ENCODE measurements at places on chromosomes 4 and X. TPM values are rescaled to one million over a fixed set of nuclear protein-coding genes. Genes with fewer than 3 reads are reported as not detected.

DNA sequence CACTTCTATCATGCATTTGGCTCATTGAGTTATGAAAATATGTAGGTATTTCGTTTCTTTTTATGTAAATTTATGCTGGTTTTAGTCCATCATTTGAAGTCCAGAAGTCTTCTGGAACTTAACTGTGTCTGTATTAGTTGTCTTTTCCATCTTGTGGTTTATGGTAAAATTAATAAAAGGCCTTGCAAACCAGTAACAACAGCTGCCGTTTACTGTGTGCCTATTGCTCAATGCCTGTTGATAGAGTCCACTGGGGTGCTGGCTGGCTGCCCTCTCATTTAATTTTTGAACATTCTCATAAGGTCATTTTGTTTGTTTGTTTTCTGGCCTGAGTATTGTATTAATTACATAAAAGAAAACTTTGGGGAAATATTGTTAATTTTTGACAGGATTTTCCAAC lies 98.0 kb downstream of the NAA11 start:
- DNase-seq, result no peak

DNA sequence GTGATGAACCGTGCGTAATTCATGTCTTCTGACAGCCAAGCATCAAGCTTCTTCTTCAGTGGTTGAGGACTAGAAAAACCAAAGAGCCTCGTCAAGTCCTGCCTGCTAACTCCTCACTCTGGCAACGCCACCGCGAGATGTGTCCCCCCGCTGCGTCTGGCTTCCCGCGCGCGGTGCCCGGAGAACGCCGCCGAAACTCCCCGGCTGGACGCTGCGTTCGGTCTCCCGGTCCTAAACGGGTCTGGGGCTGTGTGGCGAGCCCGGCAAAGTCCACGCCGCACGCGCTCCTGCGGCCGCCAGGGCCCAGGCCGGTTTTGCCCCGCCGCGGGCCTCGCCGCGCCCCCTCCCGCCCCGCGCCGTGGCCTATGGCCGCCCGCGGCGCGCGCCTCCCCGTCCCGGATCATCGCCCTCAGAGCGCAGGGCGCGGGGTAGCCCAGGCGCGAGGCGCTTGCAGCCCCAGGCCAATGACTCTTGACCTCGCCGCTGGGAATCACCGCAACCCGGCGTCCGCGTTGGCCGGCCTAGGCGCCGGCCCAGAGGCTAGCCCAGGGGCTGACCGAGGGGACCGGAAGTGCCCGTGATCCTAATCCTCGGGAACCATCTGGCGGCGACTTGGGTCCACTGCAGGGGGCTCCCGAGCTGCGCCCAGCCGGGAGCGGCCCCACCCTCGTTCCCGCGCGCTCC lies at the start of gene AADAT:
Gene AADAT, minus strand, starts transcription at position 289 of the 684 bp plus-strand sequence. Its CDS starts 266 bp downstream, at position 23.
- DNase-seq, result no peak

GRCh38 chrX:7055386-7056137 lies 92.0 kb upstream of the STS start:
- DNase-seq, result no peak

Gene SYNPO2
- 0.77 TPM for polyA plus RNA-seq

Gene SUPT20HL1
- not detected for polyA plus RNA-seq

GRCh38 chrX:28180096-28180495 lies 198.8 kb upstream of the DCAF8L1 start:
- DNase-seq, result no peak

DNA sequence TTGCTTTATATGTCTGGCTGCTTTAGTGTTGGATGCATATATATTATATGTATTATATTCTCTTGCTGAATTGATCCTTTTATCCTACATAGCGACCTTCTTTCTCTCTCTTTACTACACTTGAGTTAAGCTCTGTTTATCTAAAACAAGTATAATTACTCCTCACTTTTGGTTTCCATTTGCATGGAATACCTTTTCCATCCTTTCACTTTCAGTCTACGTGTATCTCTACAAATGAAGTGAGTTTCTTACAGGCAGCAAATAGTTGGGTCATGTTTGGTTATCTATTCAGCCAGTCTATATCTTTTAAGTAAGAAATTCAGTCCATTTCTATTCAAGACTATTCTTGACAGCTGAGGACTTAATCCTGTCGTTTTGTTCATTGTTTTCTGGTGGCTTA lies 167.5 kb upstream of the USP38 start:
- DNase-seq, result no peak

- DNase-seq, result no peak
Observed at GRCh38 chr4:107330916-107331315, 294.8 kb upstream of the DKK2 start.

GRCh38 chrX:131609480-131609879 lies 65.6 kb downstream of the OR13H1 start:
- no peak for DNase-seq

Gene SERTM2
- not detected for polyA plus RNA-seq

DNA sequence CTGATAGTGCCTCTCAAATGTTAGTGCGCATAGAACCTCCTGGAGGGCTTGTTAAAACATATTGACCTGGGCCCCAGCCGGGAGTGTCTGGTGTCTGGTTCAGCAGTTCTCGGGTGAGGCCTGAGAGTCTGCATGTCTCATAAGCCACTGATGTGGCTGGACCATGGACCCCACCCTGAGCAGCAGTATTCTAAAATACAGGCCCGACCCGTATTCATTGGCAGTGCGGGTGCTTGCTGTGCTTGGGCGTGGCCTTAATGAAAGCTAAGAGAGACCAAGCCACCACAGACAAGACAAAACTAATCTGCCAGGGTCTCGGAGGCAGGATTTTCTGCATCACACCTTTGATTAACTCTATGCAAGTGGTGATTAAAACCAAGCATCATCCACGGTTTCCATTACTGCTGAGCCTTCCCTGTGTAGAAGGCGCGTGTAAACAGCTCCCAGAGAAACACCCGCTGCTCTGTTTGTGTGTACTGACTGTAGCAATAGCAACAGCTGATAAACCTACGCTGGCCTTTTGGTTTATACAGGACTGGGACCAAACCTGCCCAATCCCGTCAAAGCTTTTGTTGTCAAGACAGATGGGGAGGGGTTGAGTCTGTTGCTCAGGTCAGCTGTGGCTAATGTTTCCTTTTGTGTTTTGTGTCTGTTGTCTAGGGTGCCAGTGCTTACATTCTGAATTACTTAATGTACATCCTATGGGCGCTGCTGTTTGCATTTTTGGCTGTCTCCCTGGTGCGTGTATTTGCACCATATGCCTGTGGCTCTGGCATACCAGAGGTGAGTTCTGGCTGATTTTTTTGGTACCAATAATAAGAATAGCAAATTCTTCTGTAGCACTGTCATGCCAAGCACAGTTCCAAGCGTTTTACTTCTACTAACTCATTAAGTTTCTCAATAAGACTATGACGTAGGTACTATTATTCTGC lies 40.8 kb downstream of the CLCN4 start:
- DNase-seq, result no peak

DNA sequence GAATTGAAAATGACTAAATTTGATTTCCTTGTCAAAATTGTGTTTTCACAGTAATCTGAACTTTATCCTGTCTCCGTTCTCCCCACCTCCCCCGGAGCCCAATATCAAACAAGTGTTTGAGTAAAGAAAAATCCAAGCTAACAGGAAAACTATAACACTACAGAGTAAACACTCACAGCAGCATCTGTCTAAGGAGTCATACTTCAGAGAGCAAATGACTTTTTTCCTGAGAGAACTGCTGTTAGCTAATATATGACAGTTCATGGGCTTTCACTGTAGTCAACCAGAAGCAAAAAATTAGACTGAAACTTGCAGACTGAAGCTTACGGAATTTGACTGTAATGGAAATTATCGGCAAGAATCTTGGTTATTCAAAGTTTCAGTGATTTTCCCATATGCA lies 321.7 kb downstream of the ANKRD50 start:
- DNase-seq, result no peak

Gene CXCL11
- polyA plus RNA-seq, result 1.4 TPM

- no peak for DNase-seq
Observed at GRCh38 chrX:154317391-154317995, 21.9 kb downstream of the TKTL1 start.

DNA sequence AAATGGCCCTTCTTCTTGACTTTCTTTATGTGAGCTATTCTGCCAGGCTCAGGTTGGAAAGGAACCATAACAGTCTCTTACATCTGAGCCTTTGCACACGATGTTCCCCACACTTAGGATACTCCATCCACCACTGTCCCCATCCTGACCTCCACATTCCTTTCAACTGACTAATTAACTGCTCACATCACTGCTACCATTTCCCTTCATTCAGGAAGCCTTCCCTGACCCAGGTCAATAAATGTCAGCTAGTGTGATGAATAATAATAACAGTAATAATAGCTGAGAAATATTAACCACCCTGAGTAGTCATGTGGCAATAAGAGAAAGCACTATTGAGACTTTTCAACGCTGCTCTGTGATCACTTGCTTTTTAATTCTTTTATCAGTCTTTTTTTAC lies 291.7 kb downstream of the KCNIP4 start:
- DNase-seq, result no peak

DNA sequence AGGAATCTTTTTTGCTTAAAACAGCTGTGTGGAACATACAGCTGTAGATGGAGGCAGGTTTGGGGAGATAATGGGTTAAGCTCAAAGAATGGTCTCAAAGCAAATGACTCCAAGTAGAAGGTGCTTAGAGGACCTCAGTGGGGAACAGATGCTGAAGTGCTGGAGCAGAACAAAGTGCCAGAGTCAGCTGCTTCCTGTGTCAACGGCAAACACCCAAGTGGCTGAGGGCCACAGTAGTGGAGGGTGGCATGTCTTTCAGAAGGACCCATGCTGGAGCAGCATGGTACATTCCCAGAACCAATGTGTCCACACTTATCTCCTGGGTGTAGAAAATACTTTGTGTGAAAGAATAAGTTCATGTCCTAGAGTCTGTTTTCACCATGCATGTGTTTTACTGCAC lies 197.5 kb downstream of the CCNG2 start:
- DNase-seq, result no peak

GRCh38 chrX:81874807-81875206 lies 672.9 kb downstream of the SH3BGRL start:
- no peak for DNase-seq

Gene USP27X
- polyA plus RNA-seq, result 3.1 TPM

- DNase-seq, result no peak
Observed at GRCh38 chr4:92514627-92515026, 210.9 kb downstream of the GRID2 start.

DNA sequence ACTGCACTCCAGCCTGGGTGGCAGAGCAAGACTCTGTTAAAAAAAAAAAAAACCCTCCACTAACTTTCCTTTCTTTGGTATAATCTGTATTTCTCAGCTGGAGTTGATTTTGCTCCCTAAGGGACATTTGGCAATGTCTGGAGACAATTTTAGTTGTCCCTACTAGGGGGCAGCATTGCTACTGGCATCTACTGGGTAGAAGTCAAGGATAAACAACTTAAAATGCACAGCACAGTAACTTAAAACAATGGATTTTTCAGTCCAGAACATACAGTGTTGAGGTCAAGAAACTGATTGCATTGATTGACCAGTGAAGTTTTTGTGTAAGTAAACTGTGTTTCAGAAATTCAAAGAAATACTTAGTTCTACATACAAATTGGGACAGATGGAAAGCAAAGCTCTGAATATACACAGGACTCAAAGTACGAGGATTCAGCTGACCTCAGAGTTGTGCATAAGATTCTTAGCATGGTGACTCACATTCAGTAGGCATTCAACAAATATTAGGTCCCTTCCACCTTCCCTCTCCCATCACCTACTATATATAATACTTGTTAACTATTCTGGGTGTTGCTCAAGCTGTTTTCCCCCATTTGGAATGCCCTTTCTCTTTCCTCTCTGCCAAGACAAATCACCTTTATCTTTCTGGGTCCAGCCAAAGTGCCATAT lies 8.8 kb downstream of the DDX53 start:
- DNase-seq, result no peak

DNA sequence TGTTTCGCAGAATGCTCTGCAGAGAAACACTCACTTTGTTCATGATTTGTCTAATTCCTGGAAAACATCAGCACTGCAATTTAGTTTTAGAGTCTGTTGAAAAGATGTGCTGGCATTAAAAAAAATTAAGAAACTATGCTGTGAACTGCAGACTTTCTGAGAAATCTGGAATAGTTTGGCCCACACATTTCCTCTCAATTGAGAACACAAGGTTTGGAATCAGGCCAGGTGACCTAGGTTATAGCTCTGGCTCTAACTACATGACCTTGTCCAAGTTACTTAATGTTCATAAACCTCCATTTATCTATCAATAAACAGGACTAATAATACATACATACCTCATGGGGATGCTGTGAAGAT lies 61.4 kb upstream of the ENPEP start:
- no peak for DNase-seq

Gene RAI2
- not detected for polyA plus RNA-seq

GRCh38 chr4:103757631-103758030 lies 37.8 kb upstream of the TACR3 start:
- DNase-seq, result no peak

Gene XPNPEP2
- not detected for polyA plus RNA-seq

Gene FANCB
- 3.9 TPM for polyA plus RNA-seq

GRCh38 chrX:1909419-1910206 lies 294.8 kb downstream of the ASMT start:
- no peak for DNase-seq

Gene MSANTD1
- 0.05 TPM for polyA plus RNA-seq

- DNase-seq, result no peak
Observed at GRCh38 chrX:136907621-136908020, 27.1 kb upstream of the RBMX start.

Gene ATP1B4
- polyA plus RNA-seq, result not detected

DNA sequence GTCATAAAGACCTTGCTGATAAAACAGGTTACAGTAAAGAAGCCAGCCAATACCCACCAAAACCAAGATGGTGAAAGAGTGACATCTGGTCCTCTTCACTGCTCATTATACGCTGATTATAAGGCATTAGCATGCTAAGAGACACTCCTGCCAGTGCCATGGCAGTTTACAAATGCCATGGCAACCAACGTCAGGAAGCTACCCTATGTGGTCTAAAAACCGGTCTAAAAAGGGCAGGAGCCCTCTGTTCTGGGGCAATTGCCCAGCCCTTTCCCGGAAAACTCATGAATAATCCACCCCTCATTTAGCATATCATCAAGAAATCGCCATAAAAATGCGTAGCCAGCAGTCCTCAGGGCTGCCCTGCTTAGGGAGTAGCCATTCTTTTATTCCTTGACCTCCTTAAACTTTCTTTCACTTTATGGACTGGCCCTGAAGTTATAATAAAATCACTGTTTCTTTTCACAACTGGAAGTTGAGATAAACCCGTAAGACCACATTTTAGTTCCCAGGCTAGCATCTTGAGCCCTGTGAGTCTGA lies 260.5 kb upstream of the FAT1 start:
- no peak for DNase-seq

- no peak for DNase-seq
Observed at GRCh38 chrX:104522386-104522785, 43.6 kb upstream of the IL1RAPL2 start.

Gene MAGEB2
- polyA plus RNA-seq, result not detected

- no peak for DNase-seq
Observed at GRCh38 chr4:42655269-42655637, 1.7 kb downstream of the ATP8A1 start.

DNA sequence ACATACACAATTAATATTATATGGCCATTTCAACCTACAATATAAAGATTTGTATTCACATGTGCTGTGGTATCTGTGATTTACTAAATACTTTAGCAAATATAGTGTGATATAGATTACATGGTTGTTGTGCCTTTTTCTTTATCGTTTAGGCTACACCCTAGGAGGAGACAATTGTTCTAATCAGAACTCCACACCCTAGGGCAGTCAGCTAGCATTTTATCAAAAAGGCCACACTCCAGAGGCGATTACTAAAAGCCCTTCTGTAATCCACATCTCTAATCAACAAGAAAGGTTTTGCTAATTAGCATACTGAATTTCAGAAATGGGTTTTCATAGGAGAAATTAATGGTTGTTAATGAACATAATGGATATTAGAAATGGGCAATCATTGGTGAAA lies 319.5 kb upstream of the NOCT start:
- DNase-seq, result no peak

Data from keratinocyte (primary cell).